Tibial nerve (tissue), 4 donors: ENCODE measurements at places on chromosomes 7 and 10.

DNA sequence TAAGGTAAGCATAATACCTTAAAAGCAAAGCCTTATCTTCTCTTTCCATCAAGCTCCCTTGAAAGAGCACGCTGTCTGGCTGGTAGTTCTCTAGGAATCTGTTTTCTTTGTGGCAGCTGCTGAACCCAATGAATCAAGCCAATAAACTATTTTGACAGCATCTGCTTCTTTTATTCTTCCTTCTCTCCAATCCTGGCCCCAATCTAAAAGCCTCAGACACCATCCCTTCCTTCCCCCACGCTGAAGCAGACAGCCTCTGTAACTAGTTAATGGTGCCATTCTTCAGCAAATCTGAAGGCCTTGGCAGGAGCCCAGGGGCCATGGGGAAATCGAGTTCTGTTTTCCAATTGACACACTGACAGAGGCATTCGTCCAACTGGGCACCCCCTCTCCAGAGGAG is 186.6 kb upstream of the LYZL1 start:
- no peaks in the 10 kb centered on the region for H3K27me3 ChIP-seq
- no peak for DNase-seq

DNA sequence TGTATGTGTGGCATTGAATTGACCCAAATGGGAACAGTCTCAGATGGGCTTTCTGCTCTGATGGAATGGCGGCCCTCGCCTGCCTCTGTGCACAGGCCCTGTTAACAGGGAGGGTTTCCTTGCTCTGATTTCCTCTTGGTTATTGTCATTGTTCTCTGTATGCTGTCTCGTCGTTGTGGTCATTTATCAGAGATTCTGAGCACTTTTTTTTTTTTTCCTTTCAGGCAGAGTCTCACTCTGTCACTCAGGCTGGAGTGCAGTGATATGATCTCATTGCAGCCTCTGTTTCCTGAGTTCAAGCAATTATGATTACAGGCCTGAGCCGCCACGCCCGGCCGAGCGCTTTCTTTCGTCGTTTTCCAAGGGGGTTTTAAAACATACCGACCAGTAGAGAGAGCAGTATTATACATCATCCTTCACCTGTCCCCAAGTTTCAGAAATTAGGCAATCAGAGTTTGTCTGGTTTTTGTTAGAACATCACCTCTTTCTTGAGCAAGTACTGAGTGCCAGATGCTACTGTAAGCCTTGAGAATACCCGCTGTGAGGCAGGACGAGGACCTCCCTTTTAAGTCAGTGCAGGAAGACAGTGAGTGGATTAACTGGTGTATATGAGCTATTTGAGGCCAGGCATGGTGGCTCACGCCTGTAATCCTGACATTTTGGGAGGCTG is 6.5 kb downstream of the CHST12 start:
- no peaks in the 10 kb centered on the region for H3K27me3 ChIP-seq
- no peaks in the 10 kb centered on the region for H3K4me1 ChIP-seq
- no peak for DNase-seq

- no peak for DNase-seq
- H3K27ac ChIP-seq = no peak overlapping the region
- H3K4me1 ChIP-seq = peaks cover 12% of the 10 kb centered on the region
- no peak overlapping the region for H3K4me3 ChIP-seq
Observed at GRCh38 chr7:80187727-80188126, 53.1 kb downstream of the GNAI1 start.

DNA sequence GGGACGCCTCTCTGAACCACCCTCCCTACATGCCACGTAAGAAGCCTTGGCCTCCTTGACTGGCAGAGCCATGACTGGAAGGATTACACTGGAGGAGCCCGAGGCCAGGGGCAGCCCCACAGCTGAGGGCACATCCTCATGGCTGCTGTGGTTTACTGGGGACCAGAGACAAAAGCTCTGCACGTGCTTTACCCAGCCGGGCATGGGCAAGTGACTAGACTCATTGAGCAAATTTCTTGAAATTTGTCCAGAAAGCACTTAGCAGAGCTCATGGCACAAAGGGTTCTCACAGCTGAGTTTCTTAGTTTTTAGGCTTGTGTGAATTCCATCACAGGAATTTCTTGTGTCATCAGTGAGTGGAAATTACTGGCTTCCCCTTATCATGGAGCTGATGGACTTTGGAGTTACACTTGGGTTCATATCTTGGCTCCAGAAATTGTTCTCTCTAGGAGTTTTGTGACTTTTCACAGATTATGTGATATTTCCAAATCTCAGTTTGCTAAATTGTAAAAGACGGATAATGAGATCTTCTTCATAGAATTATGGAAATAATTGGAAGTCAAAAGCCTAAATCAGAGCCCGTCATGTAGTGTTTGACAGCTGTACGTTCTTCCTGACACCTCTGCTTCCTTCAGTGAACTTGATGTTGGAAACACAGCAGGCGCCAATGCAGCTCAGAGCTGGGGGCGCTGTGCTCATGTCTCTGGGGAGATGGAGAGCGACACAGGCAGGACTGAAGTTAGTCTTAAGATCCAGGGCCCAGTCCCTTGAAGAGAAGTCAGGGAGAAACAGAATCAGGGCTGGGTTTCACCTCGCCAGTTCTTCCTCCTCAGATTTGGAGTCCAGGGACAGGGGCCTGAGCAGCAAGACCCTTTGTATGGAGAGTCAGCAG is 47.7 kb upstream of the MGAM2 start:
- no peak overlapping the region for H3K4me3 ChIP-seq
- no peaks in the 10 kb centered on the region for H3K27me3 ChIP-seq
- H3K27ac ChIP-seq = no peak overlapping the region
- DNase-seq = no peak
- H3K36me3 ChIP-seq = no peaks in the 10 kb centered on the region
- H3K4me1 ChIP-seq = no peaks in the 10 kb centered on the region

GRCh38 chr7:63925626-63926460 is 72.8 kb upstream of the ZNF722 start:
- peak overlapping the region; percentile 69 for H3K27ac ChIP-seq
- peak; percentile 83 for DNase-seq
- no peaks in the 10 kb centered on the region for H3K4me1 ChIP-seq
- H3K27me3 ChIP-seq = no peaks in the 10 kb centered on the region
- H3K4me3 ChIP-seq = peak overlapping the region; percentile 52

- no peaks in the 10 kb centered on the region for H3K4me1 ChIP-seq
- H3K36me3 ChIP-seq = no peaks in the 10 kb centered on the region
- DNase-seq = no peak
Observed at GRCh38 chr10:127145173-127145572, 51.2 kb downstream of the INSYN2A start.

- no peak overlapping the region for H3K4me3 ChIP-seq
- H3K27me3 ChIP-seq = no peaks in the 10 kb centered on the region
- no peaks in the 10 kb centered on the region for H3K36me3 ChIP-seq
- no peak for DNase-seq
Observed at GRCh38 chr10:44947371-44948152, 12.0 kb upstream of the RASSF4 start.

GRCh38 chr7:52639981-52640380 is 395.5 kb upstream of the POM121L12 start:
- no peak overlapping the region for H3K27ac ChIP-seq
- H3K4me1 ChIP-seq = no peaks in the 10 kb centered on the region
- no peaks in the 10 kb centered on the region for H3K27me3 ChIP-seq
- no peak overlapping the region for H3K4me3 ChIP-seq
- no peak for DNase-seq

DNA sequence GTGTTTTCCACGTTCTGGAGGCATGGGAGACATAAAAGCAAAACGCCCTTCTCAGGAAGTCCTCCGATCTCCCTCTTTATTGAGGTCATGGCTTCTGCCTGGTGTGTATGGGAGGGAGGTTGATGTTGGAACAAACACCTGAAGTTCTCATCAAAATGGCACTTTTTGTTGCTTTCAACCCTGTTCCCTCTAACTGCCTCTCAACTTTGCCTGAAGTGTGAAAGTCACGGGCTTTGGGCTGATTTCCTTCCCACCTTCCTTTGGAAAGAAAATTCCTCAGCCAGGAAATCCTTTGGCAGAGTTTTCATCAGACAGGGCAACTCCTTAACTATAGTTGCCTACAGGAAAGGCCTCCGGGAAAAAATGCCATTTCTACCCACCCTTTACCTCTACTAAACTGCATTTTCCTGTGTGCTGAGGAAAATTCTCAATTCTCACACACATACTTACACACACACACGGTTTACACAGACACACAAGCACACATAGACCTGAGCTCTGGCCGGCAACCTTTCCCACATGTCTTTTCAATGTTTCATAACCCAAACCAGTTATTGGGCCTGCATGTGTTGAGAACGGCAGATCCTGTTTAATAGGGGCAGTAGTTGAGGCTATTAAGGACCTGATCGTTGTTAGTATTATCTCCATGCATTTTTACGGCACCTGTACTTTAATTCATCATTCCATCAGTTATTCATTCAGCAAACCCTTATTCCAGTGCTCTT is 36.4 kb downstream of the CYP17A1 start:
- H3K36me3 ChIP-seq = peaks cover 13% of the 10 kb centered on the region
- H3K27ac ChIP-seq = peak overlapping the region; percentile 90
- DNase-seq = no peak

- H3K27me3 ChIP-seq = no peaks in the 10 kb centered on the region
- peaks cover 27% of the 10 kb centered on the region for H3K4me1 ChIP-seq
- H3K36me3 ChIP-seq = peaks cover 19% of the 10 kb centered on the region
- no peak for DNase-seq
- peak overlapping the region; percentile 93 for H3K4me3 ChIP-seq
Observed at GRCh38 chr7:73520673-73521635, 1.1 kb downstream of the BAZ1B start.

- no peaks in the 10 kb centered on the region for H3K27me3 ChIP-seq
- DNase-seq = no peak
- H3K4me1 ChIP-seq = no peaks in the 10 kb centered on the region
- H3K27ac ChIP-seq = no peak overlapping the region
- no peak overlapping the region for H3K4me3 ChIP-seq
Observed at GRCh38 chr7:112610636-112611035, 129.8 kb downstream of the LSMEM1 start.

DNA sequence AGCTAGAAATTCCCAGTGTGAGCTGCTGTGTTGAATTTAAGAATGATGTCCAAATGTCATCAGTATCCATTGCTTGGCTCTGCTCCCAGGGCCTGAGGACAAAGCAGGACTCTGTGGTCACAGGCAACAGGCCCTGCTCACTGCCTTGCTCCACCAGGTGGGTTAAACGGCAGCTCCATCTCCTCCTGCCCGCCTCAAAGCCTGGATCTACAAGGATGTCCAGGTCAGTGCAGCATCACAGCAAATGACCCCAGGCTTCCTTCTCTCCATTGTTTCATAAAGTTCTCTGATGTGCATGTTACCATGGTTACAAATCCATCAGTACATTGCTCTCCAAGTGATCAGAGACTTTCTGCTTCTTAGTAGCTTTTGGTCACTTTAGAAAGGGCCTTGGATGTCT is 322.0 kb upstream of the ZNF32 start:
- H3K36me3 ChIP-seq = no peaks in the 10 kb centered on the region
- H3K27me3 ChIP-seq = no peaks in the 10 kb centered on the region
- DNase-seq = no peak
- H3K4me3 ChIP-seq = no peak overlapping the region

- no peaks in the 10 kb centered on the region for H3K27me3 ChIP-seq
- DNase-seq = no peak
- H3K4me1 ChIP-seq = no peaks in the 10 kb centered on the region
- no peak overlapping the region for H3K27ac ChIP-seq
Observed at GRCh38 chr7:100966542-100967291, 2.6 kb upstream of the MUC12 start.

- H3K4me3 ChIP-seq = no peak overlapping the region
- H3K27ac ChIP-seq = no peak overlapping the region
- no peak for DNase-seq
- no peaks in the 10 kb centered on the region for H3K36me3 ChIP-seq
- H3K4me1 ChIP-seq = no peaks in the 10 kb centered on the region
Observed at GRCh38 chr10:98170249-98171117, 36.0 kb downstream of the R3HCC1L start.
